Subcutaneous adipose tissue (tissue), 4 donors: ENCODE measurements at places on chromosomes 2 and 18. TPM values are rescaled to one million over a fixed set of nuclear protein-coding genes. Genes with fewer than 3 reads are reported as not detected.

Gene TDRD15
- 0.34 TPM for total RNA-seq

Gene NR4A2
- total RNA-seq = 7.2 TPM

Gene WBP1
- total RNA-seq = 53.9 TPM

Gene HJURP
- 2.0 TPM for total RNA-seq

Gene DNER
- 6.2 TPM for total RNA-seq
